LNCaP clone FGC (cell line): ENCODE measurements at places on chromosomes 7 and 10.

DNA sequence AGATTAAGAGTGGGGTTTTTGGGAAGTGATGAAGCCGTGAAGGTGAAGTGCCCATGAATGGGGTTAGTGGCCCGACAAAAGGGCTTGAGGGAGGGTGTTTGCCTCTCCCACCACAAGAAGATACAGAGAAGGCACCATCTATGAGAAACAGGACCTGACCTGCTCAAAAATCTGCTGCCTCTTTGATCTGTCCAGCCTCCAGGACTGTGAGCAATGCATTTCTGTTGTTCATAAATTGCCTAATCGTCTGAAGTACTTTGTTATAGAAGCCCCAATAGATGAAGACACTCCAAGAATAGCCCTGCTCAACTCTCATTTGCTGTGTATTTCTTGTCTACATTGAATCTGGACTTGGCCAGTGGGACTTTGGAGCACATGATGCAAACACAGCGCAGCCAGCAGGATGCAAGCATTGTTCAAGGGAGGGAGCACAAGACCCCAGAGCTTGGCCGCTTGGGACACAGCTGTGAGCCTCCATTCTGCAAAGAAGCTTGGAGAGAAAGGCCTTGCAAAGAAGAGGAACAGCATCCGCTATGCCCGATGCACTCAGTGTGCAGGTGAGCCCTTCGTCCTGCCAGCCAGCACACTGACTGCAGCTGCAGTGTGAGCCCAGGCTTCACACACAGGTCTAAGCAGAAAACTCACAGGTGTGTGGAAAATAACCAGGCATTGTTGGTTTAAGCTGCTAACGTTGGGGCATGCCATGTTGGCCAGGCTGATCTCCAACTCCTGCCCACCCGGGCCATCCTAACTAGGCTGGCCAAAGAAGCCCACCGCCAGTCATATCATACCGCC, 73.2 kb upstream of the KLF6 start:
- no peak for DNase-seq

DNA sequence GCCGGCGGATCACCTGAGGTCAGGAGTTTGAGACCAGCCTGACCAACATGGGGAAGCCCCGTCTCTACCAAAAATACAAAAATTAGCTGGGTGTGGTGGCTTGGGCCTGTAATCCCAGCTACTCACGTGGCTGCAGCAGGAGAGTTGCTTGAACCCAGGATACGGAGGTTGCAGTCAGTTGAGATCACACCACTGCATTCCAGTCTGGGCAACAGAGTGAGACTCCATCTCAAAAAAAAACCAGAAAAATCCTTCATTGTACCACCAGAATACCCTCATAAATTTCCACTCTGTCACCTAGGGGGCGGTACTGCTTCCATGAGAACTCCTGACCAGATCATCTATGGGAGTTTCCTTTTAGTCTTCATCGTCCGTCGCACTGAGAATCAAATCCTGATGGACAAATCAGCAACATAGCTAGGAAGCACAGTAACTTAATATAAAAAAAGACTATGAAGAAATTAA, 225.8 kb upstream of the KLF14 start:
- DNase-seq: no peak

DNA sequence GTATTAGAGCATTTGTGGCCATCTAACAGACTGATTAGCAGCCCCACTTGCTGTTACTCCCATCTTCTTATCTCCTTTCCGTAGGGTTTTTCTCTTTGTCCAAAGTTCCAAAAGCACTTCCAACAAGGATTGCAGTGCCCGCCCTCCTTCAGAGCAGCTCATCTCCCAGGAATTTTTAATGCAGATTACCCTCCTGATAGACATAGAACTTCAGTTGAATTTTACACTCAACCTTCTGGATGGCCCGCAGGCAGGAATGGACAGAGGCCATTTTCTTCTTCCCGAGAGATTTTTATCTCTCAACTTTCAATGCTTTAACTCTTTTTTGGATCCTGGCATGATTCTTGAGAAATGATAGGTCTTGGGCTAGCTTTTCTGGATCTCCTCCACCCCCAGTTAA, 23.3 kb downstream of the PRKG1 start:
- no peak for DNase-seq

DNA sequence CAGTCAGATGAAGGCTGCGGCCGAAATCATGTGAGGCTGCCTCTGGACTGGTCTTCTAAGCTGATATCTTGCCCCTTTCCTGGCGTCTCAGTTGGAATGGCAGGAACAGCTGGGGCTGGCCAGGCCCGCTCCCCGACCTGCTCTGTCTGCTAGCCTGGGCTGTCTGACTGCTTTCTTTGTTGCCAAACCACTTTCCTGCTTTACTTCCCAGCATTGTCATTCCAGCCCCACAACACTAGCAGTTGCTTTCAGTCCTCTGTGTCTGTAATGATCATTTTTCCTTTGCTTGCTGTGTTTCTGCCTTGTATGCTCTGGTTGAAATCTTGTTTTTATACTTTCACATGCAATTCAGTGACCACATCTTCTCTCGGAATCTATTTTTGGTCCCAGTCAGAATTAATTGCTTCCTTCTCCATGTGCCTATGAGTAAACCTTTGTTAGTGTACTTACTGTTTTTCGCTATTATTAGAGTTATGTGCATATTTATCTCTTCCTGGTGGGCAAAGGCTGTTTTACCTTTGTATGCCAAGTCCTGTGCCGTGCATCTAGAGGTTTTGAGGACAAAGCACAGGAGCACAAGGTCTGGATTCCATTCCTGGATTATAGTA, 21.6 kb downstream of the PRPF18 start:
- peak; percentile 51 for DNase-seq

DNA sequence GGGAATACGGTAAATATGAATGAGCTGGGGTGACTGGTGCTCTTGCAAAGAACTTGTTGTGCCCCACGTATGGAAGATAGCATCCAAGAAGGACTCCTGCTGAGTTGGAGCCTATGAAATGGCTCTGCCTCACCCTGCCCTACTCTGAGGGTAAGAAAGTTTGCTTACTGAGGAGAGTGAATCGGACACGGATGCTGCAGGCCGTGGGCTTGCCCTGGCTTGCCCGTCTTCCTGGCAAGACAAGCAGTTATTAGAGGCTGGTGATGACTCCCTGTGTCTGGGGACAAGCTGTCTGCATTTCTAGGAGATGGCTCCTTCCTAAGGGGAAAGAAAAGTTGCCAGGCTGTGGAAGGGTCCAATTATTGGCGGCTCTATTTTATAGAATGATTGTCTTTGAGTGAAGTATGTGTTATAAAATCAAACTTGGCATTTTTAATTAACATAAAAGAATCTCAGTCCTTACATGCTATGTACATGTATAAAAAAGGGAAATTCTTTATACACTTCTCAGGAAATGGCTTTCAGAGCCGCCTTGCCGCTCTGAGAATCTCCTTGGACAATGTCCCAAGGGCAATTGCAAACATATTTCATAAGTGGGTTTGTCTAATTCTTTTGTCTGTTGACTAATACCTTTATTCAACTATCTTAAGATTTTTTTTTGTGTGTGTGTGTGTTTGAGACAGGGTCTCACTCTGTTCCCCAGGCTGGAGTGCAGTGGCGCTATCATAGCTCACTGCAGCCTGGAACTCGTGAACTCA, 64.6 kb downstream of the CYP26A1 start:
- DNase-seq: no peak

GRCh38 chr10:87694011-87694794, 34.5 kb downstream of the PAPSS2 start:
- DNase-seq: peak; percentile 72

- no peak for DNase-seq
Observed at GRCh38 chr7:23955145-23955544, 245.1 kb downstream of the STK31 start.

DNA sequence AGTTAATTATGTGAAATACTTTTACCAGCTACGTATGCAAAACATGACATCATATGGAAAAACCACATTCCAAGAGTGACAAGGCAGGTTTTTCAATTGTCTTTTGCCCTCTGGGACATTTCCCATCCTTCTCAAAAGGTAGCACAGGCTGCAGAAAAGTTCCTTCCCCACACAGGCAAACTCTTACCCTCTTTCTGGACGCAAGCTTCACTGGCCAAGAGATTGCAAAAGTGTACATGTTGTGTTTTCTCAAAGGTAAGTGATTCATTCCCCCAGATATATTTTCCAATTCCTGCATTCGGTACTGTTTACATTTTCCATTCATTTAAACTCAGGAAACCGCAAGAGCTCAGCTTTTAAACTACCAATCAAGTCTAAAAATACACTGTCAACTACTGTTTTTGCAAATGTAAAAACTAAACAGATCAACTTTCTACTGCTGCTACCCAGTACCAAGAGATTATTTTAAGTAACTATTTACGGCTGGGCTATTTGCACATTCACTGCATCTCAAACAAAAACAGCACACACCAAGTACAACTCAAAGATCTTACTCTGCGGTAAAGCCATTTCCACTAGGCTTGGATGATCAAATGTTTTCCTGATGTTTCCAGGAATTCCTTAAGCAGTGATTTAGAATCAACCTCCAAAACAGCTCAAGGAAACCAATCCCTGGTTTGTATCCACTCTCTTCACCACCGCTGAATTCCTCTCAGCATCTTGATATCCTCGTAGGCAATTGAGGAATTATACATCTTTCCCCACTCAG, 233.6 kb upstream of the CCDC6 start:
- DNase-seq: no peak

DNA sequence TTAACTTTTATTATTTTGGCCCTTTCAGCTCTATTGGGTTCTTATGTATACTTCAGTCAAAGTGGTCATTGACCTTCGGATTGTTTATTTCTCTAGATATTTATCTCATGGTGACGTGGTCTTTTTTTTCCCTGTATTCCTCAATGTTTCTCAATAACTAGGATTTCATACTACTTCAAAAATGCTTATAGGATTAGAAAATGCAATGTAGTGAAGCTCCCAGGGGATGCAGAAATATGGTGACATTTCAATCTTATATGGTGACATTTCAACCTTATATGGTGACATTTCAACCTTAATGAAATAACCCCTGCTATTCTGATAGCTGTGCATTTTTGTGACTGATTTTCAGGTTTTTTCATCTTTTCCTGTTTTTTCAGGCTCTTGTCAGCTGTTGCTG, 51.4 kb downstream of the CHRM2 start:
- no peak for DNase-seq

DNA sequence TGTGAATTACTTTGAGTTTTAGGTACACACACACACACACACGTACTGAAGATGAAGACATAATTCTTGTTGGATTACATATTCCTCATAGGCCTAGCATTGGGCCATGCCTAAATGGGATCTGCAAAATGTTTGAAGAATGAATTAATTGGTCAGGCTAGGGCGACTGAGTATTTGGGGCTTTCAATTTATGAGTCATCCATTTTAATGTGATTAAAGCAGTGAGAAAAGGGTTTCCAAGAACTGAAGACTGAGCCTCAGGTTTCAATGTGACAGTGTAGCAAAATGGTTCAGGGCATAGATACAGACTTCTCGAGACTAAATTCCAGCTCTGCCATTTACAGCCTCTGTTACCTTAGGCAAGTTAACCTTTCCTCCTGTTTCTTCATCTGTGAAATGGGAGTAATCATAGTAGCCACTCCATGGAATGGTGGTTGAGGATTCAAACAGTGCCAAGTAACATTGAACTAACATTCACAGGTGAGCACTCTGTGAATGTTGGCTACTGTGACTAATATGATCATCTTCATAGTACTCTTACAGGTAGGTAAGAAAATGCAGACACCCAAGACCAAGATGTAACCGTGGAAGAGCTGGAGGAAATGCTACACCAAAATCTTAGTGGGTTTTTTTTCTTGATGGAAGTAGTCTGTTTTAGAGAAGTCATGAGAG, 7.6 kb downstream of the BPGM start:
- DNase-seq: no peak

DNA sequence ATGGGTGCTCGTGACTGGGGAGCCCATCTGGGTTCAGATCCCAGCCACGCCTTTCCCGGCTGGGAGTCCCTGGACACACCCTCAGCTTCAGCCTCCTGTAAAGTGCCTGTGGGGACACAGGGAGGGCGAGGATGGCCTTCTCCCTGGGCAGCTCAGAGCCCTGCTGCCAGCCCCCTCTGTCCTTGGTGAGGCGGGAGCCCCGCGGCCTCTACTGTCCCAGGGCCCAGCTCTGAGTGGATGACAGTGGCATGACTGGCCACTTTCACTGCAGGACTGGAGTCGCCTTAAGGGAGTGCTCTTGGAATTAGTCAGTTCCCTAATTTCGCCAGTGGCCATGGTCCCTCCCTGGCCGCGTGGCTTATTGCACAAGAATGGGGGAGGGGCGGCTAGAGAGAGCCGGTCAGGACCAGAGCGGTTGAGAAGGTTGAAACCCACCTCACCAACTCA, 4.6 kb downstream of the BRI3 start:
- DNase-seq: no peak

- DNase-seq: no peak
Observed at GRCh38 chr7:86372262-86372661, 271.4 kb upstream of the GRM3 start.

GRCh38 chr10:79184145-79184625, 115.4 kb downstream of the ZMIZ1 start:
- DNase-seq: no peak

- DNase-seq: no peak
Observed at GRCh38 chr10:132701846-132702190, 84.1 kb downstream of the NKX6-2 start.

DNA sequence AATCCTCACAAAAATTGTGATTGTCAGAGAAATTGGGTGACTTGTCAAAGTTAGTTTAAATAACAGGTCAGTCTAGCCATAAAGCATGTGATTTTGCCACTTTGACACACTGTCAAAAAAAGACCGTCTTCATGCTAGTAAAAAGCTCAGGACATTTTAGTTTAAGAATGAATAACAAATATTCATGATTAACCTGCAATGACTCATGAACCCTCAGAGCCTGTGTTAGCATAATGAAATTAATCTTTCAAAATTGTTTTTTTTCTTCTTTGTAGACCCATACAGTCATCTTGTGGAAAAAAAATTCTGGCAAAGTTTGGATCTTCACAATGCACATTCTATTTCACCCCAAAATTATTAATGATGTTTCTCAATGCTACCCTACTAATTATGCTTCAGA, 255.2 kb upstream of the POT1 start:
- DNase-seq: no peak

DNA sequence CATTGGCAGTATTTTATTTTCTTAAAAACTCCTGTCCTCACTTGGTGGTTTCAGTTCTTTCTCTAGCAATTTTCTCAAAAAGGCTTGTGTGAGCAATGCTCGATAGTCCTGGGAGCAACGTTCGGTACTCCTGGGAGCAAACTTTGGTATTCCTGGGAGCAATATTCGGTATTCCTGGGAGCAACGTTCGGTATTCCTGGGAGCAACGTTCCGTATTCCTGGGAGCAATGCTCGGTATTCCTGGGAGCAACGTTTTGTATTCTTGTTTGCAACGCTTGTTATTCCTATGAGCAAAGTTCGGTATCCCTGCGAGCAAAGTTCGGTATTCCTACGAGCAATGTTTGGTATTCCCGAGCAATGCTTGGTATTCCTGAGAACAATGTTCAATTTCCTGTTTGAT, 362.0 kb upstream of the ADARB2 start:
- DNase-seq: no peak
